ENCODE measurements at places on chromosomes 6 and 20.
A peak's percentile ranks its signal among the peaks of the same experiment; 100 is the strongest.

DNA sequence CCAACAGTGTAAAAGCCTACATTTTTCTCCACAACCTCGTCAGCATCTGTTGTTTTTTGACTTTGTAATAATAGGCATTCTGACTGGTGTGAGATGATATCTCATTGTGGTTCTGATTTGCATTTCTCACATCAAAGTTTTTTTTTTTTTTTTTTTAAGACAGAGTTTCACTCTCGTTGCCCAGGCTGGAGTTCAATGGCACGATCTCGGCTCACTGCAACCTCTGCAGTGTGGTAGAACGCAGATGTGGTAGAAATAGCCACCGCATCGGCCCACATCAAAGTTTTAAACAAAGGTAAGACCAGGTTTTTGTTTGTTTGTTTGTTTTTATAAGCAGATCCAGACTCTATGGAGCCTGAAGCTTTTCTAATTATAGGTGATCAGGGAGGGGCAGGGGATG, 12.7 kb upstream of the PPP1R3G start:
- no peak for DNase-seq

DNA sequence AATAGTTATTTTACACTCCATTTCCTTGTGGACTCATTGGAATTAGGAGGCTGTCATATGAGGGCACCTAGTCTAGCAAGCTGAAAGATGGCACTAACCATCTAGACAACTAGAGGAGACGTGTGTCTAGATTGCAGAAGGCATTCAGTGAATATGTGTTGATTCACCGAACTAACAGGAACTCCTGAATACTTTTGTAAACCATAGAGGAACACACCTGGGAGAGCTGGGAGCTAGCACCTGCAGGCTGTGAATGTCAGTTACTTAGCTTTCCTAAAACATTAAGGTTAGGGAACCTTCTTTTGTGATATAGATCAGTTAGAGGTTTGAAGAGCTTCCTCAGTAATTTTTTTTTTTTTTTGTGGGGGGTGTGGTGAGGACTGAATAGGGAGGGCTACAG, 7.7 kb downstream of the OPN5 start:
- DNase-seq: no peak

GRCh38 chr20:22180244-22180643, 404.1 kb downstream of the FOXA2 start:
- DNase-seq: no peak

DNA sequence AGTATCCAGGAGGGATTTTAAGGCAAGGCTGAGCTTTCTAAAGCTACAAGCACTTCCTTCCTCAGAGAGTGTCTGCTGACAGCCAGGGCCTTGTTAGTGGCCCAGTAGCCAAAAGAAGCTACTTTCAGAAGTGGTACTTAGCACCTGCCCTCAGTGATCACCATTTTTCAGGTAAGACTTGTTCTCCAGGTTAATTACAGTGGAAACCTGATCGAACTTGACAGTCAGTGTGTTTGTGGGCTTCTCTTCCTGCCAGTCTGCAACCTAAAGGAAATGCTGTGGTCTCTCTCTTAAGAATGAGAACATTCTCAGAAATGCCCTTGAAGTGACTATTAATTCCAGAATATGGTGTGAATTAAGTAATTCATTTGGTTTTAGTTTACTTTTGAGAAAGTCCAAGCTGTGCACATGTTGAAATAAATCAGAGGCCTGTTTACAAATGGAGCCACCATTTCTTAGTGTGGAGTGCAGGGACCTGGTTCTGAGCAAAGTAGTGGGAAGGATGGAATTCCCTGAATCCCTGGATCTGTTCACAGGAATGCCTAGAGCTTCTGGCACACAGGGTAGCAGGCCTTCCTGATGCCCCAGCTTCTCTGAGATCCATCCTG, 185.3 kb upstream of the AGPAT4 start:
- no peak for DNase-seq

GRCh38 chr6:142773859-142774648, 170.9 kb downstream of the HIVEP2 start:
- DNase-seq: no peak

DNA sequence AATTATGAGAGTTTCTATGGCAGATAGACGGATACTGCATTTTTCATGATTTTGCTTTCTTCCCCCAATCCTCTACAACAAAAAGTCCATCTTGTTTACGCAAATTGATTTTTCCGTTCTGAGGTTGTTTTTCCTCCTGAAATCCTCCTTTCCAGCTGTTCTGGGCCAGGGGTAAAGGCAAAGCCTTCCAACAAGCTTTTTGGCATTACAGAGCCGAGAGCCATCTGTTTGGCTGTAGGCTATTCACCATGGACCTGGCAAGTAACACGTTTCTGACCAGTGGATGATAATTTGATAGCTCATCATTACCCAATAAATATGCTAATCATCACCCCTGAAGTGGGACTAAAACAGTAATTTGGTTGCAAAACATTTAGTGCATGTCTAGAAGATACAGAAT, 226.5 kb downstream of the CBLN4 start:
- DNase-seq: no peak

DNA sequence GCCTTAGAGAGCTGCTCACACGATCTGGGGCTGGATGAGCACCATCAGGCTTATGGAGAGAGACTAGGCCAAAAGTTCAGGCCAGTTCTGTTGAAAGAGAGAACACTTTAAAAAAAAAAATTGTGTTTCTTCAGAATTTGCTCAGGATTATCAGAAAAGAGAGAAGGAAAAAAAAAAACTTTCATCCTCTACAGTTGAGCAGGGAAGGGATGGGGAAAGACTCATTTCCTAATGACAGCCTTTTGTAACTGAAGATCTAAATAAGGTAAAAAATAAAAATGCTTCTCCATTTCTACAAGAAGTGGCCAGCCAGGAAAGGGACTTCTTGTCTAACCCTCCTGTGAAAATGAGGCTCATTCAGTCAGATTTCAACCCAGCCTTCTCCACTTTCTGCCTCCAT, 134.8 kb downstream of the LY86 start:
- peak; percentile 15 for DNase-seq

- DNase-seq: peak; percentile 54
These were observed 155.3 kb downstream of the DHX35 start for GRCh38 chr20:39117491-39117890.

DNA sequence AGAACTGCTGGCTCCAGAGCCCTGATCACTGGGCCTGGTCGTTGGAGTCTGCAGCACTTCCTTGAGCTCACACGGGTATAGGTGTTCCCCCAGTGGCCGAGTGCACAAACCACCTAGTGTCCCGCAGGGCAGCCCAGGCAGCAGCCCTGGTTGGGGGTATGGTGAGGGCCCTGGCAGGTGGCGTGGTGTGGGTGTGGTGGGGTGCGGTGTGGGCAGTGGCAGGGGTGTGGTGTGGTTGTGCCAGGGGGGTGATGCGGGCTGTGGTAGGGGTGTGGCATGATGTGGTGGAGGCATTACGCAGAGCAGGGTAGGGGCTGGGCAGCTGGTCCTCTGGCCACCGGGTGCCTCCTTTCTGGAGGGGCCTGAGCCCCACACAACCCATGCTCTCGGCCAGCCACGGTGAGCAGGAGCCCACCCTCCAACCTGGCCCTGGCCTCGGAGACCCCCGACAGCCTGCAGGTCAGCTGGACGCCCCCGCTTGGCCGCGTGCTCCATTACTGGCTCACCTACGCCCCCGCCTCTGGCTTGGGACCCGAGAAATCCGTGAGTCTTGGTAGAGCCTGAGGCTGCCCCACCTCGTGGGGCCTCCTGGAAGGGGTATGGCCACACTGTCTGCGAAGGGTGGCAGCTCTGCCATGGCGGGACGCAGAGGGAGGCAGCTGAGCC, 20.5 kb downstream of the COL20A1 start:
- no peak for DNase-seq

DNA sequence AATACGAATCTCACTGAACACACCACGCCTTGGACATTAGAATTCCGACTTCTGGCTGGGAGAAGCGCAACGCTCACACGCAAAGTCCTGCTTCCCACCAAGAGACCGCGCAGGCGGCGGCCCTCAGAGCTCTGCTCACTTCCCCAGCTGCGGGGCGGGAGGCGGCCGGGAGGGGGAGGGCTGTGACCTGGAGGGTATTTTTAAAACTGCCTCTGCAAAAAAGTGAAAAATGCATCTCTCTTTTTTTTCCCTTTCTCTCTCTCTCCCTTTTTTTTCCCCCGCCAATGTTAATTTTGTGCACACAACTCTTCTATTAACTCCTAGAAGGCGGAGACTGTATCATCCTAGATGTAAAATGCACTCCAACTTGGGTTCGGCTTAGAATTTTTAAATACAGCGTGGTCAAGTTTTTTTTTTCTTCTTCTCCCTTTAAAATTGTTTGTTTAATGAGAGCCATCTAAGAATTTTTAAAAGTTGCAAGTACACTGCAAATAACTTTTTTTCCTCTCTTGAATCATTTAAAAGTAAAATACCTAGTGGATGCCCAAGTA, 66.4 kb downstream of the STX11 start:
- no peak for DNase-seq

GRCh38 chr20:48791014-48791413, 36.8 kb downstream of the PREX1 start:
- DNase-seq: no peak

GRCh38 chr20:24647713-24648112, 178.3 kb downstream of the SYNDIG1 start:
- no peak for DNase-seq

DNA sequence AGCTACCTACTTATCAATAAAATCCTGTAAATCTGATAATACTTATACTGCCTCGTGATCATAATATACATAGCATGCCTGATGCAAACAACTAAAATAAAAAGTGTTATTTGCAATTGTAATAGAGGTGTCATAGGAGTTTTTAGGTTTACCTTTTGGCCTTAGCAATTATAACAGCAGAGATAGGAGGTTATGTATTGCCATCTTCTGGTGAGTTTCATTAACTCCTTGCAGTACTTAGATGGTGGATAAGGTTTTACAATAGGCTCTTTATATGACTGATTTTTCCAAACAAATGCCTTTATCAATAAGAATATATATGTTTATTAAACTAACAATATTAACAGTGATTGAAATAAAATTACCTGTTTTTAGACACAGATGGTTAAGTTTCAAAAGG, 27.8 kb upstream of the MYCT1 start:
- DNase-seq: peak; percentile 10

GRCh38 chr20:7850775-7851490, 89.3 kb downstream of the HAO1 start:
- DNase-seq: no peak

- no peak for DNase-seq
These were observed 59.4 kb upstream of the BACH2 start for GRCh38 chr6:90356012-90356421.

DNA sequence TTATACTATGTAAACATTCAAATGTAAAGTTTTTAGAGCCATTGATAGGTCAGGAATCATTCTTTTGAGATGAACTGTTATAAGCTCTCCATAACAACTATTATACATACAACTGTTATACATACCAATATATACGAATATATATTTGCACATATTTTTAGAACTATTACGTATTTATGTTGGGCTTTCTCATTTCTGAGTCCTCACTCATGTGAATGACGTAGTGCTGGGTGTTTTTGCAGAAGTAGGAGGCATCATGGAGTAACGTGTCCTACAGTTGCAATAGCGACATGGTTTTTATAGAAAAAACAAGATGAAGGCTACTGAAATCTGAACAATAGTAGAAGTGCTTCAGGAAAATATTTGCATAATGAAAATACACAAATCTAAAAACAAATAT, 36.4 kb upstream of the ADGRF4 start:
- DNase-seq: no peak

- DNase-seq: no peak
These were observed 32.5 kb upstream of the SIRPA start for GRCh38 chr20:1862663-1863053.

DNA sequence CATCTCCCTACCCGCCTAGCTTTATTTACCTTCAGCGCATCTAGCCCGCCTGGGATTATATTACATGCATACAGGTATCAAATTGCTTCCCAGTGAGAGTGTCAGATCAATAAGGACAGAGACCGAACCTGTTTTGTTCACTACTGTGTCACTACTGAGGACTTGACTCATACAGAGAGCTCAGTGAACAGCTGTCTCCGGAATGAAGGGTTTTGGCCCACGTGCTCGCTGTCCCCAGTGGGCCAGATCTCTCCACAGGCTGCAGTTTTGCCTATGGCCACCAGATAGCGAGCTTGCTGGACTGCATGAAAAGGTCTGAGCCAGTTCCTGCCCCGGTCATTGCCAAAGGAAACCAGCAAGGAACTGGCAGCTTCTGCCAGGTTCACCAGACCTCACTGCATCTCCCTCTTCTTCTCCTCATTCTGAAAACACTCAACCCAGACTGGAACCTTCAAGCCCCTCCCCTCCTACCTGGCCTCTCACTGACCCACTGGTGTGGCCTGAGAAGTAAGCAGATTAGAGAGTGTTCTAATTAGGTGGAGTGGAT, 150.8 kb downstream of the ZMYND8 start:
- peak; percentile 18 for DNase-seq

DNA sequence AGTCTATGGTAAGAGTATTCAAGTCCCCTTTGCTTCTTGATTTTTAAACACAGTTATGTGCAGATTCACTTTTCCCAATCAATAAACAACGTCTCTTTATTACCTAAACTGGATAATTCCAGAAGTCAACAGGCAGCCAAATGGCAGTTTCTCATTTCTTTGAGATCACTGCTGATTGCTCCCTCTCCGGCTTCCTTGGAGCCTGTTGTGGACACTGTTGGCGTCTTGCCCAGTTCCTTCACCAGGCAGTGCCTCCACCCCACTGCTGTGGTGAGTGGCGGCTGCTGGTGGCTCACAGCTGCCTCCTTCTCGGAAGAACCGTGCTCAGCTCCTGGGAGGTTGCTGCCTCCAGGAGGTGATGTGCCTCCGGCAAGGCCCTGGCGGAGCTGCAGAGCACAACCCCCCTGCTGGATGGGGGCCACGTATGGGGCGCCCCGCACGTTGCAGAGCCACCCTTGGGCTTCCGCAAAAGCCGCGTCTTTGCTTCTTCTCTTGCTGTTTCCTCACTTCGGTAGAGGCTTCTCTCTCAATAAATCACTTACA, 105.1 kb upstream of the CNKSR3 start:
- peak; percentile 31 for DNase-seq

GRCh38 chr6:135291288-135292076, 110.4 kb downstream of the MYB start:
- DNase-seq: no peak

DNA sequence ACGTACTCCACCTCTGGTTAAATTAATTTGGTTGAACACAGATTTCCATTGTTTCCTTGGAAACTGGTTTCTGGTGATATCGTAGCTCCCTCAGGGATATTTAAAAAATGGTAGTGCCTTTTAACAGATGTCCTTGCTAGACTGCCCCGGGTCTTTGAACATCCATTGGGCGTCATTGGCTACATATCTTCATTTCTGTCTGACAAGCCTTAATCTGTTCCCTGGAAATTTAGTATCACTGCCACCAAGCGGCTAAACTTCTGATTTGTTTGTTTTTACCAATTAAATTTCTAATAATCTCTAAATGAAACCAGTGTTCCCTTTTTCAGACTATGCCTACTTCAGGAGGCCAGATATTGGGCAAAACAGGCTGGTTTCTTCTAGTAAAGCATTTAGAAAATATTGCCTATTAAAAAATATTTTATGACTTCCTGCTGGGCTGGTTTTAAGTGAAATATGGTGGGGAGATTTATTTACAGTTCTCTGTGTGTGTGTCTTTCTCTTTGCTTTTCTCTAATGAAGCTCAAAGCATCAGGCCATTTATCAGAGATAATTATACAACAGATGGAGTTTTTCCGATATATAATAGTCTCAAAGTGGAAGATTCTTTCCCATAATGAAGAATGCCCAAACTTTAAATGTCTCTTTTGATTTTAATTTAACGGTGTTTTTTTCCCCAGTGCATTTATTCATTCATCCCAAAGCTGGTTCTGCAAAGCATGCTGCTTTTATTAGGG, 249.5 kb downstream of the ZFAND3 start:
- DNase-seq: no peak

Data from suppressor macrophage treated with lipopolysaccharide for 1 hour (primary cell).